Urinary bladder (tissue), 4 donors: ENCODE measurements at places on chromosomes 2 and 18.

DNA sequence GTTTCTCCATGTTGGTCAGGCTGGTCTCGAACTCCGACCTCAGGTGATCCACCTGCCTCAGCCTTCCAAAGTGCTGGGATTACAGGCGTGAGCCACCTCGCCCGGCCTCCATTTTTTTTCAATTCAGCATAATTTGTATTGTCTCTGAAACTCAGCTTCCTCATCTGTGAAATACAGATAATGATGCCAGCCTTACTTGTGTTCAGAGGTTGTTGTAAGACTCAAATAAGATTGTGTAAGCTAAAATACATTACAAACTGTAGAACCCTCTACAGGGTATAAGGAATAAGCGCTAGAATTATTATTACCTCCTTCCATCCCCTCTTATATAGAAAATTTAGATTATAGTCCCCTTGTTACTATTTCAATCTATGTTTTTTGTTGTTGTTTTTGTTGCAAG, 24.8 kb upstream of the STARD7 start:
- no peak for DNase-seq

GRCh38 chr2:207397917-207398655, 131.7 kb upstream of the CREB1 start:
- no peak for DNase-seq

GRCh38 chr18:51337406-51337805, 139.9 kb upstream of the MEX3C start:
- DNase-seq: no peak

DNA sequence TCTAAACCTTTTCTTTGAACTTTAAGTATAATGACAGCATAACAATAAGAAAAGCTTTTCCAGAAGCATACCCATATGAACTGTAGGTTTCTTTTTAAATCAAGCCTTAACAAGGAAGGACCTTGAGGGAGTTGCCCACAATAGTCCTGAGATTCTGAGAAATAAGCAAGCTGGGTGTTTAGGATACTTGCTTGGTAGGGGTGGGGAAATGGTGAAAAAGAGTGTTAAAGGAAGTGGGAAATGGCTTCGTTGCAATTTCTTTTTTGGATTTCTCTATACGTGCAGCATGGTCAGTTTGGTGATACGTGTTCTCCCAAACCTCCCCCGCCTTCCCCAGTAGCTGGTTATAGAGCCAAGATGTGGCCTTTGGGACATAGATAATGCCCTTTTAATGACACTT, 17.2 kb downstream of the INSIG2 start:
- DNase-seq: no peak

- DNase-seq: no peak
Measured at GRCh38 chr2:173978447-173978846, 13.3 kb upstream of the SP3 start.

DNA sequence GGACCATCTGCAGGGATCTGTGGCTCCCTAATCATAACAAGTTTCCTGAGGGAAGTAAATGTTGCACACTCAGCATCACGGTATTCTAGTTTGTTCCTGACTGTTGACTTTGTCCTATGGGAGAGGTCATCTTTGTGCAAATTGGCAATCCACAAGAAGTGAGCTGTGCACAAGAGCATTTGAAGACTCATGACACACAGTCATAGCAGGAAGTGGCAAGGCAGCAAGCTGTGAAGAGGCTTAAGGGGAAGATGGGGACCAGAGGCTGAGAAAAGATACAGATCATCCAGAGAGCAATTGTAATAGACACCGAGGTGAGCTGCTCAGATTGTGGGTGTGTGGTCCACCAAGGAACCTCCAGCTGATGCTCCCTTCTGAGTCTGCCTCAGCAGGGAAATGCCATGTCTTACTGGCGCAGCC, 2.7 kb downstream of the TNP1 start:
- DNase-seq: no peak

GRCh38 chr2:197514754-197515153, 1.1 kb upstream of the MOB4 start:
- no peak for DNase-seq

DNA sequence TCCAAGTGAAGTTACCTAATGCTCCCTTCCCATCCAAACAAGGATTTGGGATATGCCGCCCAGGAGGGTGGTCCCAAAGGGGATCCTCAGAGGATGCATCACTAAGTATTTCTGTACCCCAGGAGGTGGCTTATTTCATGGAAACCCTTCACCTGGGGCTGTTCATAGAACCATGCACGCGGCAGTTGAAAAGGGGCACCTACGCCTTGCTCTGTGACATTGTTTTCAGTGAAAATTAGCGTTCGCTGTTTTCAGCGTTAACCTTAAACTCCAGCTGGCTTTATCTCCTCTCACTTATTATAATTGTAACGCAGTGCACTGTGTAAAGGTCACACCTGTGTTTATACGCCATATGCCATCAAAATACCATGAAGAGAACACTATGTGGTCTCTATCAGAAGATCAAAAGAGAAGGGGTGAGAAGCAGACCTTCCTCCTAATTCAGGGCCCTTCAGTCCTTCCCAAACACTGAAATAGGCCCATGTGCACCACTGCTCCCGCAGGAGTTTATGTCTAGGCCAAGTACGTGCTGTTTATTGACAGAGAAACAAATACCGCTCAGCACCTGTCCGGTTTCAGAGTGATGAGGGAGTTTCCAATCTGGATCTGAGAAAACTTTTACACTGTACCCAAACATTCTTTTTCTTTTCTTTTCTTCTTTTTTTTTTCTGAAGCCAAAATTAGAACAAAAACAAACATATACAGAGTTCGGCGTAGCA, 162.1 kb downstream of the BCL2 start:
- no peak for DNase-seq

- no peak for DNase-seq
Measured at GRCh38 chr2:8549273-8549922, 132.5 kb upstream of the ID2 start.

- no peak for DNase-seq
Measured at GRCh38 chr18:9869715-9870430, 15.9 kb upstream of the TXNDC2 start.

DNA sequence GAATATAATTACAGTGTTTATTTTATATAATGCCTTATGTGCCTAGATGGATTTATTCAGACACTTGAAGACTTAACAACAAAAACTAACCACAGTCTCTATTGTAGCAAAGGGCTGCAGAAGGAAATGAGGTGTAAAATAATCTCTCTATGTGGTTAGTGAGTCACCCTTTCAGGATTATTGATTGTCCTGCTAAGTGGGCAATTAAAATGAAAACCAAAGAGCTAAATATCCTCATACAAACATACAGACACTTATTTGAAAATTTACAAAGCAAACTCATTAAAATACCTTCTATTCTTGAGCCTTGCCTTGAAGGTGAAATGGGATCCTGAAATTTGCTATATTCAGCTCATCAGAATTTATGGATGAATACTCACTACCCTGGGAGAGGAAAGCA, 27.7 kb upstream of the DCC start:
- DNase-seq: no peak

DNA sequence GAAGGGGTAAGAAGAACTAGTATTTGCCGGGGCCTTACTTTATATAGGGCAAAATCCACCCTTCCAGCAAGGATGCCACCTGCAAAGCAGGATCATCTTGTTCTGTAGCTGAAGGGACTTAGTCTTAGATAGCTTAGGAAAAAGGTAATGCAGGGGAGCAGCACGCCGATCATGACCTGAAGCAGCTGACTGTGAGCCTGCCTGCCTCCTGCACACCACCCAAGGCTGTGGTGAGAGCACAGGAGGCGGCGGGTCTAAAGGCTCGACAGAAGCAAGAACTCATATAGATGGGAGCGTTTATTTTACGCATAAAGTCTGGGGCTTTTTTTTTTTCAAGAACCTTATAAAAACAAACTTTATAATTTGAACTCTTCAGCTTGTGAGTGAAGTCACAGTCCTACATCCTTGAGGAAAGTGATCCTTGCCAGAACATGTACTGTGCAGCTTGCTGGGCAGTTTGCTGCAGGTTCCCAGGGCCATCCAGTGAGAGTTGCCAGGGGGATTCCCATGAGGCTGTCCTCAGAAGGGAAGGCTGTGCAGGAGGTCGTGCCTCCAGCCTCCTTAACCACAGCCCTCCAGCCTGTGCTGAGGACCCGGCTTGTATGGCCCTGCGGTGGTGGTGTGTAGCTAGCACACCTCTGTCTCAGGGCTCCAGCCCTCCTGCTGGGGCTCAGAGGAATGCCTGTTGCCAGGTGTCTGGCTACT, 92.1 kb downstream of the RNF144A start:
- no peak for DNase-seq

GRCh38 chr2:109597283-109597682, 16.5 kb downstream of the SEPTIN10 start:
- no peak for DNase-seq

DNA sequence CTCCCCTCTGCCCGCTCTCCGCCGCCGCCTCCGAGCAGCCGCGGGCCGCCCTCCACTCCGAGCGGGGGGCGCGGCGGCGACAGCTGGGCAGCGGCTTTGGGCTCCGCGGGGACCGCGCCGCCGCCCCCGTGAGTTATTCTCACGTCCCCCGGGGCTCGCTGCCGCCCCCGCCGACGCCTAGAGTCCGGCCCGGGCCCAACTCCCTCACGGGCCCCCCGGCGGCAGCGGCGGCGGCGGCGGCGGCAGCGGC, 645 bp downstream of the MIB1 start:
- no peak for DNase-seq

GRCh38 chr2:41966431-41966893, 81.4 kb upstream of the PKDCC start:
- no peak for DNase-seq

DNA sequence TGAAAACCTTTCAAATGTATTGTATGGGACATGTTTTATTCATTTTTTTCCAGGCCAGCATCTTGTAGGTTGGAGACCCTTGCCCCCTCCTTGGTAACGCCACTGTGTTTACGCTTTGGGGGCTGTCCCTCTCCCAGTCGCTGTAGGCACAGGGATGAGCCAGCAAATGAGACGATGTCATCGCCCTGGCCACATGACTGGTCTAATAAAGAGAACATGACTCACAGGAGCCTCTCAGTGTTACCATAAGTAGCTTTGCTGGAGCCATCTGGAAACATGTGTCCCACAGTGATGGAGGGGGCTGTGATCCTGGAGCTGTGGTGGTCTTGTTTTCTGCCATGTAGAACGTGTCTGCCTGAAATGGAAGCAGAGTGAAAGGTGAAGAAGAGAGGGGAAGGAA, 78.9 kb downstream of the CD8B2 start:
- DNase-seq: no peak

GRCh38 chr2:100639588-100640390, 77.0 kb downstream of the PDCL3 start:
- no peak for DNase-seq

DNA sequence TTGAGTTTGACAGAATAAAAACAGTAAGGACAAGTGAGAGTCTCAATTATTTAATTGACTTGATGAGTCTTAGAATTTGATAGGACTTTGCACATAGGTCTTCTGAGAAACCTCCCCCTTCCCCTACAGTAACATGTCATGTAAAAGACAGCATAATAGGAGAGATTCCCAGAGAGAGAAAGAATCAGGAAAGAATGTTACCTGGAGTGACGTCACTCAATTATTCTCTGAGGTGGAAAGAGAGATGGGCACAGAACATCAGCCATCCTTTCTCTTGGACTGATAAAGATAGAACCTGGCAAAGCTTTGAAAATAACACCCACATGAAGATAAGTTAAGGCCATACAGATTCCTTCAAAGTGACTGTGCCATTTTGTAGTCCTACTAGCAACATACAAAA, 19.3 kb upstream of the FRZB start:
- DNase-seq: no peak
